ENCODE measurements at places on chromosomes 6 and 20.

- peaks cover 4% of the 10 kb centered on the region for H3K27me3 ChIP-seq
- H3K4me1 ChIP-seq: peaks cover 59% of the 10 kb centered on the region
- peak; percentile 85 for DNase-seq
Observed at GRCh38 chr20:59159493-59160376, 3.9 kb upstream of the ZNF831 start.

DNA sequence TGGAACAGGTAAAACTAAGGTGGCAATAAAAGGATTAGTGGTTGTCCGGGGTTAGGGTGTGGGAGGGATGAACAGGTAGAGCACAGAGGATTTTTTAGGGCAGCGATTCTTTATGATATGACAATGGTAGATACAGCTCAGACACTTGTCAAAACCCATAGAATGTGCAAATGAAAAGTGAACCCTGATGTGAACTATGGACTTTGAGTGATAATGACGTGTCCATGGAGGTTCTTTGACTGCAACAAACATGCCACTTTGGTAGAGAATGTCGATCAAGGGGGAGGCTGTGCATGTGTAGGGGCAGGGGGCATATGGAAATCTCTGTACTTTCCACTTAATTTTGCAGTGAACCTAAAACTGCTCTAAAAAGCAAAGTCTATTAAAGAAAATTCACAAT is 100.7 kb downstream of the LAMP5 start:
- no peaks in the 10 kb centered on the region for H3K27me3 ChIP-seq
- no peak overlapping the region for H3K4me3 ChIP-seq
- H3K4me1 ChIP-seq: no peaks in the 10 kb centered on the region
- no peak overlapping the region for H3K27ac ChIP-seq

DNA sequence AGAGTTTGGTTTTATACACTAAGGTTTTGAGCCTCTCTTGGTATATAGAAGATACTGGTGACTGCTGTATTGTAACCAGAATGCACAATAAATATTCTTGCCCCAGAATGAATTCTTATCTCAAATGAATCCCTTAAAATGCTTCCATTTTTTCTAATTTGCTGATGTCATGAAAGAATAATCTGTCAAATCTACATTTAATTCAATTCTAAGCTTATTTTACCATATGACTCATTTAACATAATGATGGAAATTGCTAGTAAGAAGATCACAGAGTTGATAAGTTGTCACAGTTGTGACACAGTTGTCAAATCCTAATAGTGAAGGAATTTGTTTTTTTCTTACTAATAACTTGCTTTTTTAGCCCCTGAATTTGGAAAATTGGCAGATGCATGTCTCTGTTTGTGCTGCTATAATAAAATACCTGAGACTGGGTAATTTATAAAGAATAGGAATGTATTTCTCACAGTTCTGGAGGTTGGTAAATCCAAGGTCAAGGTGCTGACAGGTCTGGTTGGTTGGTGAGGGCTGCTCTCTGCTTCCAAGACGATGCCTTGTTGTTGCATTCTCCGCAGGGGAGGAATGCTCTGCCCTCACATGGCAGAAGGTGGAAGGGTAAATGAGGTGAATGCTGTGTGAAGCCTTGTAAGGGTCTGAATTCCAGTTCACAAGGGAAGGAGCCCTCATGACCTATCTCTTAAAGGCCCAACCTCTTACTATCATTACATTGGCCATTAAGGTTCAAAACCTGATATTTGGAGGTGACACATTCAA is 4.7 kb downstream of the ECT2L start:
- H3K27ac ChIP-seq: no peak overlapping the region
- no peak for DNase-seq
- H3K4me1 ChIP-seq: no peaks in the 10 kb centered on the region
- H3K4me3 ChIP-seq: no peak overlapping the region
- H3K27me3 ChIP-seq: peaks cover 24% of the 10 kb centered on the region

- no peaks in the 10 kb centered on the region for H3K4me1 ChIP-seq
- H3K27me3 ChIP-seq: no peaks in the 10 kb centered on the region
- H3K36me3 ChIP-seq: no peaks in the 10 kb centered on the region
Observed at GRCh38 chr6:57248311-57248895, 26.3 kb upstream of the RAB23 start.

DNA sequence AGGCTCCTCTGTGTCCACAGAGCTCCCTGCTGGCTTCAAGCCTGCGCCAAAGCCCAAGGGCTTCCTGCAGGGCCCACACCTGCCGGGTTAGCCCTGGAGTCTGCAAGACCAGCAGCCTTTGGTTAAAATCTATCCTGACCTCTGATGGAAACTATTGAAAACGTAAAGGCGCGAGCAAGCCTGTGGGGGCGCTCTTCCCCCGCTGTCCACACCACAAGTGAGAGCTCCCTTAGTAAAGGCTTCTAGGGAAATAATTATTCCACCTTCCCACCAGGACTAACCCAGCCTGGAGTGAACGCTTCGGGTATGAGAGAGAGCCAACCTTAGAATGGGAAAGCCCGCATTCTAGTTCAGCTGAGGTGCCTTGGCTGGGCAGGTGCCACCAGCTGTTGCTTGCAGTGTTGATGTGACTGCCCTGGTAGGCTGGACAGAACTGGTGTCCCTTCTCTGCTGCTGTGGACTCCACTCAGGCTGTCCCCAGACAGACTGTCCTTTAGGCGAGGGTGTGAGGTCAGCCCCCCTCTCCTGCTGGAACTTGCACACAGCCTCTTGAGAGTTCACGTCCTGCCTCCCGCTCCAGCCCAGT is 68.7 kb downstream of the SYTL3 start:
- no peaks in the 10 kb centered on the region for H3K27me3 ChIP-seq
- DNase-seq: no peak

- no peaks in the 10 kb centered on the region for H3K36me3 ChIP-seq
- H3K4me3 ChIP-seq: no peak overlapping the region
- H3K27ac ChIP-seq: no peak overlapping the region
- peaks cover 11% of the 10 kb centered on the region for H3K4me1 ChIP-seq
- H3K27me3 ChIP-seq: peaks cover 9% of the 10 kb centered on the region
Observed at GRCh38 chr6:145213614-145214013, 521.7 kb downstream of the EPM2A start.

- H3K27ac ChIP-seq: peak overlapping the region; percentile 97
- H3K36me3 ChIP-seq: peaks cover 15% of the 10 kb centered on the region
- peak overlapping the region; percentile 91 for H3K4me3 ChIP-seq
- DNase-seq: no peak
- H3K4me1 ChIP-seq: peaks cover 41% of the 10 kb centered on the region
- no peaks in the 10 kb centered on the region for H3K27me3 ChIP-seq
Observed at GRCh38 chr20:63895952-63896263, 982 bp downstream of the DNAJC5 start.

GRCh38 chr6:67212584-67212983 is 1422.5 kb upstream of the ADGRB3 start:
- no peaks in the 10 kb centered on the region for H3K4me1 ChIP-seq
- no peak for DNase-seq
- no peaks in the 10 kb centered on the region for H3K27me3 ChIP-seq

DNA sequence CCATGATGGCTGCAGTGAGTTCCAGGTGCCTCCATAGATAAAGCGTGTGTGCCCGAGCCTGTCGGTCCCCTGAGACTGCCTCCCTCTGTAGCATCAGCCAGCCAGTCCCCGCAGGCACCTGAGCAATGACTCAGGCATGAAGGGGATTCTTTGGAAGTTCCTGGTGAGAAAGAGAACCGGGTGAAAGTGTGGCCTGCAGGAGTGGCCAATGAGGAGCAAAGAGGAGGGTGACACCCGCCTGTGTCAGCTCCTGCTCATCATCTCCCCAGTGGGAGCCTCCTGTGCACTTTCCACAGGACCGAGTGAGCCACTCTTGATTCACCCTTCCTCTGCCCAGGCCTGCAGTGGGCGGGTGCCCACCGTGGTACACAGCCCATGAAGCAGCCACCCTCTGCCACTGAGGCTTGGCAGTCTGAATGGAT is 71.2 kb upstream of the PTPN1 start:
- H3K4me3 ChIP-seq: no peak overlapping the region
- no peaks in the 10 kb centered on the region for H3K27me3 ChIP-seq
- no peak overlapping the region for H3K27ac ChIP-seq
- no peak for DNase-seq

DNA sequence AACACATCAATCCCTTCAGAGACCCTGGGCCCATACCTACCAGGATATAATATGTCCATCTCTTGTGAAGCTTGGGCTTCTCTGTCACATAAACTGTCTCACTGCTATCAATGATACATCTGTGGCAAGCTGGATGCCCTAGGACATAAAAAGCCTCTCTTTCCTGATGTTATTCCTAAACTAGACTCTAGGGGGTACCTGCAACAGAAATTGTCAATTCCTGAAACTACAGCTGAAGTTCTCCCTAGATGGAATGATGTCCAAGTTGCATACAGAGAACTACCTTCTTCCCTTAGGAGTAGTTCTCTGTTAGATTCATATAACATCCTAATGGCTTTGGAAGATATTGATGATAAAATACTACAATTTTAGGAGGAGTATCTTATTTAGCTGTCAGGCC is 35.8 kb downstream of the TBX18 start:
- H3K4me3 ChIP-seq: no peak overlapping the region
- H3K4me1 ChIP-seq: no peaks in the 10 kb centered on the region
- H3K27ac ChIP-seq: no peak overlapping the region
- DNase-seq: no peak

DNA sequence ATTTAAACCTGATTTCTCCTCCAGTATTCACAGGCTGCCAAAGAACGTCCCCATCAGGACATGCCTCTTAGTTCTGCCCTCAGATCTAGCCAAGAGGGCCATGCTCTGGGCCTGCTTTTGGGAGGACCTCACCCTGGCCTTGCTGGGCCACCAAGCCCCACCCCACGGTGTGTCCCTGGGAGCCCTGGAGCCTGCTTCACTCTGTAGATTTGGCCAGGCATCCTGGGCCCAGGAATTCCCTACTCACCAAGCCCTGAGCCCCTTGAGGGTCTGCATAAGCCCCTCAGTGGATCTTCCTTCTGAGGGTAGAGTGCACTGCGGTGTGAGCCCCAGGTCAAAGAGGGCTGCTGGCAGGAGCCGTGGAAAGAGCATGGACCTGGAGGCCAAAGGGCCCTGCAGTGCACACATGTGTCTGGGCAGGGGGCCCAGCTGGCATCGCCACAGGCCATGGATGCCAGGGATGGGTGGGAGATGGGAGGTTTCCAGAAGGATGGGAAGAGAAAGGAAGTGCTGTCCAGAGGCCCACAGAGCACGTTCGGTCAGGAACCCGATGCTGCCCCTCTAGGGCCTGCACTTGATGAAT is 98.0 kb downstream of the DACT2 start:
- H3K27ac ChIP-seq: no peak overlapping the region
- no peak for DNase-seq
- no peaks in the 10 kb centered on the region for H3K36me3 ChIP-seq
- H3K27me3 ChIP-seq: no peaks in the 10 kb centered on the region
- H3K4me3 ChIP-seq: no peak overlapping the region

- peaks cover 2% of the 10 kb centered on the region for H3K4me1 ChIP-seq
- H3K27me3 ChIP-seq: peaks cover 4% of the 10 kb centered on the region
- H3K4me3 ChIP-seq: no peak overlapping the region
- H3K27ac ChIP-seq: no peak overlapping the region
- no peak for DNase-seq
Observed at GRCh38 chr6:20234136-20234535, 21.9 kb upstream of the MBOAT1 start.

DNA sequence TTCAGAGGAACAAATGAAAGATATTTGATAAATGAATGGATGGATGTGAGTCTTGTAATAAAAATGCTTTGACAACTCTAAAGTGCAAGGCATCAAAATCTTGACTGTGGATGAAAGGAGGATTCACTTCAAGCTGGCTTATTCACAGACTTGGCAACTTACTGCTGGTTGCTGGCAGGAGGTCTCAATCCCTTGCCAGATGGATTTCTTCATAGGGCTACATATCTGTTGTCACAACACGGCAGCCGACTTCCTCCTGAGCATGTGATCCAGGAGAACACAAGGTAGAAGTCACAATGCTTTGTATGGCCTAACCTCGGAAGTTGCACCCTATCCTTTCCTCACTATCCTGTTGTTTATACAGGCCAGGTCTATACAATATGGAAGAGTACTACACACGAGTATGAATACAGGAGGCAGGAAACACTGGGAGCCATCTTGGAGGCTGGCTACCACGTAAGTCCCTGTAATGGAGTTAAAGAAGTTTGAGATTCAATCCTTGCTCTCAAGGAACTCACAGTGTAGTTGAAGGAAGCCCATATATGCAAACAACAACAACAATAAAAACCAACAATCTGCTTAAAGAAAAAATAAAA is 97.9 kb downstream of the ID4 start:
- no peaks in the 10 kb centered on the region for H3K4me1 ChIP-seq
- no peak overlapping the region for H3K27ac ChIP-seq
- H3K4me3 ChIP-seq: no peak overlapping the region
- no peaks in the 10 kb centered on the region for H3K36me3 ChIP-seq
- H3K27me3 ChIP-seq: no peaks in the 10 kb centered on the region
- DNase-seq: no peak

GRCh38 chr6:96812077-96812703 is 25.1 kb downstream of the GPR63 start:
- peaks cover 3% of the 10 kb centered on the region for H3K27me3 ChIP-seq
- H3K27ac ChIP-seq: no peak overlapping the region
- no peak overlapping the region for H3K4me3 ChIP-seq
- no peak for DNase-seq
- H3K36me3 ChIP-seq: no peaks in the 10 kb centered on the region

DNA sequence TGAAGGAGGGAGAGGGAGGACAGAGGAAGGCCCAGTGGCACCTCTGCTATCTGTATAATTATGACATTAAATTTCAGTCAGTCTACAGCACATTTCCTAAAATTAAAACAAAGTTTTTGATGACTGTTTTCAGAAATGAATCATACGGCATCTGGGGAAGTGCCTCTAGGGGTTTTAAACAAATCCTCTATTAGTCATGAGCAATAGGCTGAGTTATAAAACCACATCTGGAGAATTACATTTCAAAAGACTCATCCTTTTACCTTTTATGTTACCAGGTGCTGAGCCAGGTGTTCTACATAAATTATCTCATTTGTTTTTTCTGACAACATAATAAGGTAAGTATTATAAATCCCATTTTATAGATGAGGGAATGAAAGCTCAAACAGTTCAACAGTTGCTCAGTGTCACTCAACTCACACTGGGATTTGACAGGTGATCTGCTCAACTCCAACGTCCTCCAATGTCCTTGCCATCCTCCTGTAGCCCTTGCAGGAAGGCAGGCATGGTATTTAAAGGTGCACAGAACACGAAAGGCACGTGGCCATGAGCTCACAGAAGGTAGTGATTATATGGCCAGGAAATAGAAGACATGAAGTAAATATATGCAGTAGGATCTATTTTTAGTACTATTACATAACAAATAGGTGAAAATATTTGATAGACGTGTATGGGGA is 184.2 kb upstream of the MAN1A1 start:
- H3K36me3 ChIP-seq: no peaks in the 10 kb centered on the region
- peaks cover 10% of the 10 kb centered on the region for H3K4me1 ChIP-seq
- no peak overlapping the region for H3K4me3 ChIP-seq
- DNase-seq: no peak
- H3K27me3 ChIP-seq: peaks cover 7% of the 10 kb centered on the region
- no peak overlapping the region for H3K27ac ChIP-seq
